ENCODE measurements at places on chromosomes 2 and 18.

DNA sequence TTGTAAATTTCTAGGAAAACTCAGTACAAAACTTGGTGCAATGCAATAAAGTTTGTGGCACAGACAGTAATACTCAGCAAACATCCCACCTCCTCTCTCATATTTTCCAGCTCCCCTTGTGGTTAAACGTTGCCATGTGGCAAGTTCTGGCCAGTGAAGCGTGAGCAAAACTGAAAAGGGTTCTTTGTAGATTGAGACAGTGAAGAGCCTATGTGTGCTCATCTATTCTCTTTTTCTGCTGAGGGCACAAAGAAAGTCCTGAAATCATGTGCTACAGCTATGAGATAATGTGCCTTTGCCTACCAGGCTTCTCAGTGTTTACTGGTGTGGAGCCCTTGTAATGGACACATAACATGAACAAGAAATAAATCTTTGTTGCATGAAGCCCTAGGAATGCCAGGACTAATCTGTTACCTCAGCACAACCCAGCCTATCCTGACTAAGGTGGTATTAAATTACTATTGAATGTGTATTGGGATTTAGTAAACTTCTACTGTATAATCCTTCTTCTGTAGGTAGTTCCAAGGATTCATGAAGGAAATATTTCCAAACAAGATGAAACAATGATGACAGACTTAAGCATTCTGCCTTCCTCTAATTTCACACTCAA lies 13.0 kb upstream of the TYMS start:
- no peaks in the 10 kb centered on the region for H3K36me3 ChIP-seq
- DNase-seq = no peak
- H3K27me3 ChIP-seq = no peaks in the 10 kb centered on the region
- H3K4me3 ChIP-seq = no peak overlapping the region
- H3K4me1 ChIP-seq = no peaks in the 10 kb centered on the region

- H3K27ac ChIP-seq = no peak overlapping the region
- no peak overlapping the region for H3K4me3 ChIP-seq
- H3K36me3 ChIP-seq = no peaks in the 10 kb centered on the region
- peaks cover 40% of the 10 kb centered on the region for H3K4me1 ChIP-seq
- no peak for DNase-seq
These were observed 646.9 kb upstream of the ACVR2A start for GRCh38 chr2:147197754-147198483.

DNA sequence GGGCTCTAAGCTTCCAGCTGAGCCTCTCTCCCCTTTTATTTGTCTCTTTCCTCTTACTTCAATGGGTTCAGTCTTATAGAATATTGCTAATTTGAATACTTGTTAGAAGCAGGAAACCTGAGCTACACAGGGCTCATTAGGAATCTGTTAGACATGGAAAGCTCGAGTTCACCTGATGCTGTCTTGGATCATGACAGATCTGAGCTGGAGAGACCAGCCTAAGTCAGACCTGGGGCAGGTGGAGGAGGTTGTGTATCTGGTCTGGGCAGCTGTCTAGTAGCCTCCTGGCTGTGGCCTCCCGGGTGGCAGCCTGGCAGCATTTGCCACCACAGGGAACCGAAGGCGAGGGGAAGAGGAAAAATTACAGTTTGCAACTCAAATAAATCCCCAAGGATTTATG lies 185.9 kb downstream of the ICOS start:
- peaks cover 28% of the 10 kb centered on the region for H3K4me1 ChIP-seq
- H3K27ac ChIP-seq = 0 out of 2 replicates have a peak overlapping the region, but pooled peaks have one; percentile 51
- H3K27me3 ChIP-seq = no peaks in the 10 kb centered on the region
- no peaks in the 10 kb centered on the region for H3K36me3 ChIP-seq

- no peak overlapping the region for H3K4me3 ChIP-seq
- no peaks in the 10 kb centered on the region for H3K36me3 ChIP-seq
- DNase-seq = no peak
- no peaks in the 10 kb centered on the region for H3K4me1 ChIP-seq
- H3K27ac ChIP-seq = no peak overlapping the region
These were observed 158.3 kb downstream of the LDLRAD4 start for GRCh38 chr18:13376841-13377351.

DNA sequence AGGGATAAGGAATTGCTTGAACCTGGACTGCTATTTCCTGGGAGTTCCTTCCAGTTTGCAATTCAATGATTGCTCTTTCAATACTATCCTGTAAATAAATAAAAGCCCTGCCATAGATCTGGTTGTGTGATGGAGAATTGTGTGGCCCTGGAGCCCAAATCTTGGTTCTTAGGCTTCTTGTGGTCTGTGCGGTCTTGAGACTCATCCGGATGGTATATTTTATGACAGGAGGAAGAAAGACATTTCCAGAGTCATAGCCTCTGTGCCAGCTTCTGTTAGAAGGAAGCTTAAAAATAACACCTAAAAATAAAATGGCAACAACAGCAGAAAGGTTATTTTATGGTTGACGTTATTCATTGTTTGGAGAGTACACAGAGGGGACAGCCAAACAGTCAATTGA lies 137.7 kb downstream of the ABCA12 start:
- no peak overlapping the region for H3K27ac ChIP-seq
- H3K4me1 ChIP-seq = peaks cover 11% of the 10 kb centered on the region
- no peak overlapping the region for H3K4me3 ChIP-seq
- no peaks in the 10 kb centered on the region for H3K27me3 ChIP-seq
- DNase-seq = no peak

GRCh38 chr2:80288576-80288975 lies 16.0 kb downstream of the LRRTM1 start:
- H3K27me3 ChIP-seq = no peaks in the 10 kb centered on the region
- H3K4me1 ChIP-seq = no peaks in the 10 kb centered on the region
- no peak overlapping the region for H3K4me3 ChIP-seq
- peak; percentile 8 for DNase-seq
- no peak overlapping the region for H3K27ac ChIP-seq

All from GM23338 (cell line).